Stimulated activated CD4-positive, alpha-beta T cell treated with anti-CD3 and anti-CD28 coated beads, Interleukin-15, amount 100 ng/mL, for 24 hours (primary cell): ENCODE measurements at places on chromosomes 13 and 19.
A peak's percentile ranks its signal among the peaks of the same experiment; 100 is the strongest.

DNA sequence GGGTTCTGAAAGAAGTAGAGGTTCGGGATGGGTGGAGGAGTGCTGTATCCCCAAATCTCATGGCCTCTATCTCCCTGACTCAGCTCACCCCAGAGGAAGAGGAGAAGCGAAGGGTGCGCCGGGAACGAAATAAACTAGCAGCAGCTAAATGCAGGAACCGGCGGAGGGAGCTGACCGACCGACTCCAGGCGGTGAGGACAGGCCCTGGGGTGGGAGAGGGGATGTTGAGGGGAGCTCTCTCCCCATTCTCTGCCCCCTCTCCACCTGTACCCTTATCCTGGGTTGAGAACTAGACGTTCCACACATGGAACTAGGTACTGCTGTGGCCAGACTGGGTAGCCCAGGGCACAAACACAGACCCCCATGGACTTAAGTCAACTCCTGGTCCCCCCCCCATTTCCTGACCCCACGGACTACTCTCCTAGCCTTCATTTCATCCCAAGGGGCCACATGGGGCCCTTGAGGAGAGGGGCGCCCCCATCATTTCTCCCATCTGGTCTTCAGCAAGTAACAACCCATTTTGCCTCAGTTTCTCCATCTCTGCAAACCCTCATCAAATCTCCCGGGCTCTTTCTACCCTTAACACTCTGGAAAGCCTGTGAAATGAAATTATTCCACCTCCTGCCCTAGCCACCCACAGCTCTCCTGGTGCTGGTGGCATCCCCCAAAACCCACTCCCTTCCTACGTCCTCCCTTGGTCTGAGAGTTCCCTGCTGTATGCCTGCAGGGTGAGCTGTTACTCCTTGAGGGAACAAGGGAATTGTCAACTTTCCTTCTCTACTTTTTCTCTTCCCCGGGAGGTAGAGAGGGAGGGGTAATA lies 3.5 kb downstream of the FOSB start:
- no peak for DNase-seq

GRCh38 chr13:26653310-26653709 lies 95.8 kb downstream of the WASF3 start:
- DNase-seq, result no peak

DNA sequence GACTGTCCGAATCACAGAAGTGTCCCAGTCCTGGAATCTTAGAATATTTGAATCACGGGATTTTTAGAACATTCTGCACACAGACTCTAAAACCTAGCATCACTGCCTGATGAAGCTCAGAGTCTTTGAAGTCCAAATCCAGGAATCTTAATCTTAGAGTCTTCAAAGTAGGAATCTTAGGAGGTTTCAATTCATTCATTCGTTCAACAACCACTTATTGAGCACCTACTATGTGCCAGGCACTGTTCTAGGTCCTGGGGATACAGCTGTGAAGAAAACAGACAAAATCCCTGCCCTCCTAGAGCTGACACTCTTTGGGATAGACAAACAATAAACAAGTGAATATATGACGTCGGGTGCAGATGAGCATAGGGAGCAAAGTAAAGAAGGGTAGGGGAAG lies 1.7 kb downstream of the RTN2 start:
- DNase-seq, result no peak

DNA sequence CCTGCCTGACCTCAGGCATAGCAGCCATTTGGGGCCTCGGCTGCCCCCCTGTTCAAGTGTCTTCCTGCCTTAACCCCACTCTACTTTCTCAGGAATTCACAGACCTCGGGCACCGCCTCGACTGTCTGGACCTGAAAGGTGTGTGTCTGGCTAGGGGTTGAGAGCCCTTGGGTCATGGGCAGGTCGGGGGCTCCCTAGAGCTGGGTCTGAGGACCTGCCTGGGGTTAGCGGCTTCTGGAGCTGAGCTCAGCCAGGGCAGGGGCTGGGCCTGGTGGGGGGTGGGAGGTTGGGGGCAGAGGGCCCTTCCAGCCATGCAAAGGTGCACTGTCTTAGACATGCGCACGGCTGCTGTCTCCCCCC lies 20.7 kb downstream of the NKPD1 start:
- DNase-seq, result no peak

DNA sequence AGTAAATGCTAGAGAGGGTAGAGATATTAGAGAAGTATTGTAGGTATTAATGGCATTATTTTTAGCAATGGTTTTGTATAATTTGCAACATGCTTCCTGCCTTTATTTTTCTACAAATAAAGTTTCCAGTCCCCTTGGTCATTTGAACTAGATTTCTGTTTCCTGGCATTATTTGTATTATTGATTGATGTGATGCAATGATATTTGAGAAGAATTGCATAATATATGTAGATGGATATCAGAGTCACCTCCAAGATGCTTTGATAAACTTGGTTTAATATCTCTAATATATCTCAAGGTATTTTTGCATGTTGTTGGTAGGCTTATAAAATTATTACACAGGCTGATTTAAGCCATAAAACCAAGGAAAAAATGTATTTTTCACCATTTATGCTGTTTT lies 1054.5 kb downstream of the SLITRK1 start:
- DNase-seq, result no peak

DNA sequence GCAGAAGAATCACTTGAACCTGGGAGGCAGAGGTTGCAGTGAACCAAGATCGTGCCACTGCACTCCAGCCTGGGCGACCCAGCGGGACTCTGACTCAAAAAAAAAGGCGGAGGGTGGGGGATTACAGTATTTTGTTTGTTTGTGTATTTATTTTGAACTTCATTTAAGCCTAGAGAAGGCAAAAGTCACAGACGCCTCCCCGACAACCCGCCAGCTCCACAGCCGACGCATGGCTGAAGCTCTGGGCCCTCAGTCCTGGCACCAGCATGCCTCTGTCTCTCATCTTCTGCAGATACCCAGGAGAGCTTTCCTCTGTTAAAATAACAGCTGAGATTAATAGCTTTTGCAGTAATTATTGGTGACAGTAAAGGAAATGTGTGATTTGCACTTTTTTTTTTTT lies 17.2 kb upstream of the PDCD5 start:
- DNase-seq, result no peak

DNA sequence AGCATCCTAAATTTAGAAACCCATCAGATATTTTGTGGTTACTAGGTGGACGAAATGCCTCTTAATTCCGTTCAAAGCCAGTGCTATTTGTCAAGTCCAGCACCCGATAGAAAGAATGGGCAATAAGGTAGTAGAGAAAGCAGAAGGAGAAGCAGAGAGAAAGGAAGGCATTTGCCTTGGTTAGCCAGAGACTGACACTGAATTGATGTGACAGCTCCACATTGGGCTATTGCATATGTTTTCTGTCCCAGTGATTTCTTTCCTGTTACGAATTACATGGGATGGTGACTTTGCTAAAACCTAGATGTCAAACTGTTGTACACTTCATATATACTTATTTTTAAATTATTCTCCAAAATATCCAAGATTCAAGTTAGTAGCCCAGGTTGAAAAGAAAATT lies 542.6 kb downstream of the DCT start:
- DNase-seq, result no peak

DNA sequence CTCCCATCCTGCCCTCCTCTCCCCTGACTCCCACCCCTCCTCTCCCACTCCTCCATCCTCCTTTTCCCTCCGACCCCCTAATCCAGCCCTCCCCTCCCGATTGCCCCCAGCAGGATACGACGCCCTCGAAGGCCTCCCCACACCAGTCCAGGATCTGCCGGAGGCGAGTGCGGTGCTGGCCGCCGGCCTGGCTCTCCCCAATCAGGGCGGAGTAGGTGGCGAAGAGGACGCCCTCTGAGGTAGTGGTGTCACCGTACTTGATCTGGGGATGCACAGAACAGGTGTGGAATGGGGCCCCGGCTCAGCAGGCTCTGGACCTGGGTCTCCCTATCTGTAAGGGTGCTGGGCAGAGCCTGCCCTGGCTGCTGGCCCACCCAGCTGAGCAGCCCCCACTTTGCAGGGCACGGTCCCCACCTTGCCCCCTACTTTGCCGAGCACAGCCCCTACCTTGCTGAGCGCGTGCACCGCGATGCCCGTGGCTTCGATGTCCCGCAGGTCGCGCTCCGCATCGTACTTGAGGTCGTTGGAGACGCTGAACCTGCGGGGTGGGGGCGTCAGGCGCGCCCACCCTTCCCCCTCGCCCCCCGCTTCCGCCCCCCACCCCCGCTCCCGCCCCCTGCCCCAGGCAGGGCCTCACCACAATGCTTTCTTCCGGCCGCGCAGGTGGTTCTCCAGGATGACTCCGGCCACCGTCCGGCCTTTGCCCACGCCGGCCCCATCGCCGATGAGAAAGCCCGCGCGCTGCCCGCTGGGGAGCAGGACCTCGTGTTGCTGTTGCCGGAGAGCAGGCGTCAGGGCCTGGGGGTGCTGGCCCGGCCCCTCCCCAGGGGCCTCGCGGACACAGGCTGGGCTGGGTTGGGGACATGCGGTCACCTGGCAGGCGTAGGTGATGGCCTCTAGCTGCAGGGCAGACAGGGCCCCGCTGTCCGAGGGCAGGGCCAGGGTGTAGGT lies 18.5 kb downstream of the GPX4 start:
- no peak for DNase-seq

- no peak for DNase-seq
These were observed 18.3 kb downstream of the ZNF69 start for GRCh38 chr19:11905928-11906327.

- DNase-seq, result peak; percentile 46
These were observed 39.9 kb upstream of the CCNE1 start for GRCh38 chr19:29771708-29772414.

DNA sequence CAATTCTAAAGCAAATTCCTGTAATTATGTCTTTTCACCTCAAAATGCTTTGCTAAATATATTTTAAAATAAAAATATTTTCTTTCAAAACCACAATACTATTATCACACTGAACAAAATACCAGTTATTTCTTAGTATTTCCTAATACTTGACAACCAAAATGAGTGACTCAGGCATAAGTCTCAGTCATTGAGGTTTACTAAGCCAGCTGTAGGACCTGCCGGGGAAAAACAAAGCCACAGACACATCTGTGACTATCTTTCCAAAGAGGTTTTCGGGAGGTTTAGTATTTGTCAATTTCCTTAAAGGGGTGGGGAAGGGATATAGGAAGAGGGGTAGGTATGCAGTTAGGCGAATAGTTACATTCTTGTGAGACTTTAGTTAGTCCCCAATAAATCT lies 3.2 kb upstream of the ZNF235 start:
- no peak for DNase-seq

DNA sequence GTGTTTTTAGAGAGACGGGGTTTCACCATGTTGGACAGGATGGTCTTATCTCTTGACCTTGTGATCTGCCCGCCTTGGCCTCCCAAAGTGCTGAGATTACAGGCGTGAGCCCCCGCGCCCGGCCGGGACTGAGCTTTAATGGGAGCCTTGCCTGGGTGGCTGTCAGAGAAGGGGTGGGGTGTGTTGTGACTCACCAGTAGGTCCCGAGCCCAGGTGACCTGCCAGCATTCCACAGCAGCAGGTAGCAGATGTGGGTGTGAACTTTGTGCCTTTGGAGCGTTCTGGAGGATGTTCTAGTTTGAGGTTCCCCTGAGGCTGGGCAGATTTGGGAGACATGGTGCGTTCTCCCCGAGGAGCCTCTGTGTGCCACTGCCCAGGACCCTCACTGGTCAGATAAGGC lies 7.1 kb upstream of the EPN1 start:
- DNase-seq, result no peak

GRCh38 chr19:8036434-8037099 lies 16.0 kb upstream of the CCL25 start:
- DNase-seq, result no peak

DNA sequence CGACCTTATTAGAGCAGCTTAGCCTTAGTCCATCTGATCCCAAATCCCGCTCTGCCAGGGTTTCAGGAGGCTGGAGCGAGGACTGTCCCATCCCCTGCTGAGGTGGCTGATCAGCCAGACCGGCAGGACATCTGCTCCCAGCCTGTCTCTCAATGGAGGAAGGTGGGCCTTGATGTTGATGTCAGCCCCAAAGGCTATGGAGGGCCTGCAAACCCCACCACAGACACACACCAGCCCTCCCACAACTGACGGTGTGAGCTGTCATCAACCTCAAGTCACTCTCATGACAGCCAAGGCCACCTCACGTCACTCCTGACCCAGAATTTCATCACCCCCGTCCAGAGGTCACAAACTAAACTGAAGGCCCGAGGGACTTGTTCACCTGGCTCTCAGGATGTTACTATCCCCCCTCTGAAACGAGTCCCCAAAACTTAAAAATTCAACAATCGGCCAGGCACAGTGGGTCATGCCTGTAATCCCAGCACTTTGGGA lies 25.5 kb downstream of the RHPN2 start:
- DNase-seq, result no peak

- no peak for DNase-seq
These were observed 1.0 kb upstream of the REX1BD start for GRCh38 chr19:18587561-18587960.
